ENCODE measurements at places on chromosomes 3 and 15.

- no peak for DNase-seq
Measured at GRCh38 chr15:101023501-101024072, 104.4 kb downstream of the LRRK1 start.

DNA sequence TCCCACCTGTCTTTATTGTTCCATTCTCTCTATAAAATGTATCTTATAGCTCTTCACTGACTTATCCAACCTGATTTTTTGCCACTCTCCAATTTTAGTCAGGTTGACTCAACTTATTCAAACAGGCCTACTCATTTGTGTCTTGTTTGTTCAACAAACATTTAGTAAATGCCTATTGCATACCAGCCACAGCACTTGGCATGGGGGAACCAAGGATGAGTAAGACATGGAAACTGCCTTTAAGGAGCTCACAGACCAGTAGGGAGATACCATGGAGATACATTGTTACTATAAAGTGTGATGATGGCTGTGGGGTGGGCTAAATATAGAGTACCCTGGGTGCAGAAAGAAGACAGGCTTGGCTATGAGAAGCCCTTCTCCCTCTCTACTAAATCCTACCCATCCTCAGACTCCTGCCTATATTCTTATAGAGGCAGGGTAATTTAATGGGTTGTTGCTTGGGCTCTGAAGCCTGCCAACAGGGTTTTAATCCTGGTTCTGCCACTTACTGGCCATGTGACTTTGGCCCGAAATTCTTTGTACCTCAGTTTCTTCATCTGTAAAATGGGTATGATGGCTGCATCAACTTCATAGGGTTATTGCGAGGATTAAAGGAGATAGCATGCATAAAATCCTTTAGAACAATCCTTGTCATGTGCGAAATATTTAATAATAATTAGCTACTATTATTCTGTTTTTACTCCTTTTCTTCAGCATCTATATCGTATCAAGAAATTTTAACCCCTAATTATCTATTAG, 348.5 kb upstream of the UMPS start:
- DNase-seq: no peak

DNA sequence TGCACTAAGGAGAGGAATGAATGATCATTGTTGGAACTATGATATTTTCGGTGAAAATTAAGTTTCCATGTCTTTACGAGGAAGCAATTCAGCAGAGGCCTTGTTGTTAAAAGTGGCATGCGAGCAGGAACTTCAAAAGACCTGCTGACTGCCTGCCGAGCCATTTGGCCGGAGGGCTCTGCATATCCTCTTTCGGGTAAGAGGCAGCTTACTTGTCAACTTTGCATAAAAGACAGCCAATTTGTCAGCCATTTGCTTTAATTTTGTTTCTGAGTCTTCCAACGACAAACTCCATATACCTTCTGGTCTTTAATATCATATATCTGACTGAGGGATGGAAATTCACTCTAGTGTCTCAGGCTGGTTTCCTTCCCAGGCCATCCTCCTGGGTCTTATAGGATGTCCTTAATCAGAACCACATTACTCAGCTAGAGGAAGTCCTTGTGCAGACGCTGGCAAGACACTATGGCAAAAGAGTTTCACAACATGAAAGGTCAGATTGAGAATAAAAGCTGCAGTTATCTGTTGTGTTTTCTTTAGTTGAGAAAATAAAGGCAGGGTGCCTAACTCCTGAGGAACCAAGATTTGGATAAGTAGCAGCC, 128.7 kb upstream of the WNT5A start:
- no peak for DNase-seq

- no peak for DNase-seq
Measured at GRCh38 chr15:32857732-32858131, 139.9 kb downstream of the GREM1 start.

DNA sequence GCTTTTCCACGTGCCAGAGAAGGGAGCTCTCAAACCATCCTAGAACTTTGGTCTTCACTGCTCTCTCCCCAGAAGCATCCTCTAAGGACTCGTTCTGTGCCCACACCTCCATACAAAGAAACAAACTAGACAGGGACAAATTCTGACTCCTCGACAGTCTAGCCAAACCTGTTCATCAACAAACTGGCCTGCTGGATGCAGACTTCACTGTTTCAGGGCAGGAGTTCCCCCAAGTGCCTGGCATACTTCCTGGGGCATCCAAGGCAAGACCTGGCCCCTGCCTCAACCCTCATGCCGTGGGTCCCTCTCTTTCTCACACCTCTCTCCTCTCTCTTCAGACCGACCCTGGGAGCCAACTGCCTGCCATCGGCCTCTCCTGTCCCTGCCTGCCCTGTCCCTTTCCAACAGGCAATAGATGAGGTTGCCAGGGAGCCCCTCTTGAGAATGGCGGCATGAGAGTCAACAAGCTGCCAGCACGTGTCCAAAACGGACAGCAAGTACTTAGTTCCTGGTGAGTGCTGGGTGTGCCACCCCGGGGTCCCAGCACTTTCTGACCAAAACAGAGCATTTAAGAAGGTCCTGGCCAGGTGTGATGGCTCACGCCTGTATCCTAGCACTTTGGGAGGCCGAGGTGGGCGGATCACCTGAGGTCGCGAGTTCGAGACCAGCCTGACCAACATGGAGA, 79.1 kb upstream of the HES1 start:
- no peak for DNase-seq

- no peak for DNase-seq
Measured at GRCh38 chr15:56600380-56600779, 132.9 kb downstream of the ZNF280D start.

DNA sequence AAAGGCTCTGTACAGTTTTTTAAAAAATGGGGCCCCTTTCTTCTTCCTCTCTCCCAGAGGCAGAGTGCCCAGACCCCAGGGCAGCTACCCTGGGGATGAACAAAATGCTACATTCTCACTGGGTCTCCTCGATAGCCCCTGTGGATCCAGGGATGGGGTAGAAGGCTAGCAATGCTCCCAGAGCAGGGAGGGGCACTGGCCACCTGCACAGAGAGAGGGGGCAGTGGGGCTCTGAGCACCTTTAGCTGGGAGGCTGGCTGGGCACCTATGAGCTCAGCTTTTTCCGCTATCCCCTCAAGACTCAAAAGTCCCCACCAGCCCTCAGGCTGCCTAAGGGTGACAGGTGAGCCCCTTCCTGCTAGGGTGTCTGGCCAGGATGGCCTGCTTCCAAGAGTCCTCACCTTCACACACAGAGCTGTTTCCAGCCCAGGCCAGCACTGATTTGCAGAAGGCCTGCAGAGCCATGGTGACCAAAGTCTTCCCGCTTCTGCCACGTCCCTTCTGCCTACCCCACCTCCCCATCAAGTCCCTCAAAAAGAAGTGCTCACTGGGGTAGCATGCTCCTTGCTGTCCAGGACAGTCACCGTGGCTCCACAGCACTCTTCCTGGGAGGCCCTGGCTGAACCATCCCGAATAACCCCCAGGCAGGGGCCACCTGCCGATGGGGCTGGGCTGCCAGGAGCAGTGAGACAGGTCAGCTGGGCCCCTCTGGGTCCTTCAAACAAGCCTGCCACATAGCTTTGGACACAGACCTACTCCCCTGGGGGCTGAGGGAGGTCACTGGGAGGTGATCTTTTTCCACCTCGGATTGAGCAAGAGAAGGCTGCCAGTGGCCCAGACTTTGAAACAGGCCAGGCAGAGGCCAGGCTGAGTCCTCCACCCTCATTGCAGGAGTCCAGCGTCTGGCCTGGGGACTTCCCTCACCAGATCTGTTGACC, 20.4 kb downstream of the BMF start:
- DNase-seq: no peak

GRCh38 chr3:122403489-122403888, 12.4 kb downstream of the WDR5B start:
- no peak for DNase-seq

DNA sequence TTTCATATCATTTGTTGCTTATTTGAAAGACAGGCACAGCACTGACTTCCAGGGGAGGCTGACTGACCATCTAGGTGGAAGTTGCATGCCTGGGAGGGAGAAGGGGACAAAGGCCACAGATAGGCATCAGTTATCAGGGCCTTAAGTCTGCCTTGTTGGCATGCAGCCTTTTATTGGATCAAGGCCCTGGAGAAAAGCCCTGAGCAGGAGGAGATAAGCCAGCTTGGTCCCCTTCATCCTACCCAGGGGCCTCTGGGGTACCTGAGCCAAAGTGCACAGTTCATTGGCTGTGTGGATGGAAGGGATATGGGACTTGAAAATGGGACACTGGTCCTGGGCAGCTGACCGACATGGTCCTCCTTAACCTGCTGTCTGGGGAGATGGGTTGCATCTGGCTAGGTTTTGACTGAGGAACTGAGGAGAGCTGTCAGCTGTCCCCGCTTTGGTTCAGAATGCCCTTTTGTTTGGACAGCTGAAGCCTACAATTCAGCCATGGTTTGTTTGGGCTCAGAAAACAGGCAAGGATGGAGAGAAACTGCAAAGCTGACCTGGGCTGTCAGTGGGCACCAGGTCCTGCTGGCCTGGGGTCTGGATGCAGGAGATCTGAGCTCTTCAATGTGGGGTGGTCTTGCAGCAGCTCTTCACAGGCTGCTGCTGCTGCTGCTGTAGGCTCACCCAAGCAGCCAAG, 60.0 kb downstream of the FLNB start:
- DNase-seq: no peak

GRCh38 chr15:71114066-71114680, 1.1 kb upstream of the THSD4 start:
- no peak for DNase-seq

GRCh38 chr3:194384156-194384555, 14.6 kb upstream of the LRRC15 start:
- no peak for DNase-seq

DNA sequence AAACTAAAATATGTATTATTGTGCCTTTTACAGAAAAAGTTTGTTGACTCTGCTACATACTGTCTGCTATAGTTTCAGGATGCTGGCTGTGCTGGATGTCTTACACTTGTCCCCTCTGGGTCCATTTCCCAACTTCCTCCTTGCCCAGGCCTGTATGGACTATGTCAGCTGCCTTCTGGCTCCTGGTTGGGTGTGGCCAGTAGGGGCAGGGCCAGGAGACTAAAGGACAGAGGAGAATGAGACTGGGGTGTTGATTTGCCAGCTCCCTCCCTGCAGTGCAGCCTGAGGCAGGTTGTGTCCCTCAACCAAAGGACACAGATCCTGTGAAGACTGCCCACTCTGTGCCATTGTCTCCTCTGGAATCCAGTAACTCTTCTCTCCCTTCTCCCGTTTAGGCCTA, 90.6 kb upstream of the UBE2E2 start:
- DNase-seq: no peak

DNA sequence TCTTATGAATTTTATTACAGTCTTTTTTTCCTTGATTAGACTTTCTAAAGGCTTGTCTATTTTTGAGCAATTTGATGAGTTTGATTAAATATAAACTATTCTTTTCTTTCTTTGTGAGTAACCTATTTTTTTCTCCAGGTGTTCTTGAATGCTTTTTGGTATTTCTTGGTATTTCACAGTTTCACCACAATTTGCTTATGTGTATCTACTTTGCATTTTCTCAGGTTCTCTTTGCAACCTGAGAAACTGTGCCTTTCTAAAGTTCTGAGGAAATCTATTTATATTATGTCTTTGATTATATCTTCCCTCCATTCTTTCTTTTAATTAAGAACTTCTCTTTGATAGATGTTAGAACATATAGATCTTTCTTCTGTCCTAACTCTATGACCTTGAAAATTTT, 117.1 kb upstream of the MLF1 start:
- DNase-seq: no peak

Data from stimulated activated CD8-positive, alpha-beta memory T cell treated with anti-CD3 and anti-CD28 coated beads, Interleukin-12 subunit alpha, Interleukin-12 subunit beta, amount 100 ng/mL, for 1 hour (primary cell).